ENCODE measurements at places on chromosomes 1 and 21.

DNA sequence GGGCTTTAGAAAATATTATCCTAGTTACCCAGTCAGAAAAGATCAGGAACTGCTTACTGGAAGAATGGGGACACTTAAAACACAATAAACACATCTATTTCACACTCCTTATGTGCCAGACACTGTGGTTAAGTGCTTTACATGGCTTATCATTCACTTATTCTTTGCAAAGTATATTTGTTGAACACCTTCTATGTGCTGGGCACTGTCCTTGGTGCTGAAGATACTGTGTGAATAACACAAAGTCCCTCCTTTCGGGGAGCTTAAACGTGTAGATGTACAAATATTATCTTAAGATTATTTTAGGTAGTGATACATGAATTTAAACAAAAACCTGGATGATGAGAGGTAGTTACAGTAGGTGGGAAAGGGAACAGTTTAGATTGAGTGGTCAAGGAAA lies 169.3 kb downstream of the ST6GALNAC5 start:
- no peak for DNase-seq

DNA sequence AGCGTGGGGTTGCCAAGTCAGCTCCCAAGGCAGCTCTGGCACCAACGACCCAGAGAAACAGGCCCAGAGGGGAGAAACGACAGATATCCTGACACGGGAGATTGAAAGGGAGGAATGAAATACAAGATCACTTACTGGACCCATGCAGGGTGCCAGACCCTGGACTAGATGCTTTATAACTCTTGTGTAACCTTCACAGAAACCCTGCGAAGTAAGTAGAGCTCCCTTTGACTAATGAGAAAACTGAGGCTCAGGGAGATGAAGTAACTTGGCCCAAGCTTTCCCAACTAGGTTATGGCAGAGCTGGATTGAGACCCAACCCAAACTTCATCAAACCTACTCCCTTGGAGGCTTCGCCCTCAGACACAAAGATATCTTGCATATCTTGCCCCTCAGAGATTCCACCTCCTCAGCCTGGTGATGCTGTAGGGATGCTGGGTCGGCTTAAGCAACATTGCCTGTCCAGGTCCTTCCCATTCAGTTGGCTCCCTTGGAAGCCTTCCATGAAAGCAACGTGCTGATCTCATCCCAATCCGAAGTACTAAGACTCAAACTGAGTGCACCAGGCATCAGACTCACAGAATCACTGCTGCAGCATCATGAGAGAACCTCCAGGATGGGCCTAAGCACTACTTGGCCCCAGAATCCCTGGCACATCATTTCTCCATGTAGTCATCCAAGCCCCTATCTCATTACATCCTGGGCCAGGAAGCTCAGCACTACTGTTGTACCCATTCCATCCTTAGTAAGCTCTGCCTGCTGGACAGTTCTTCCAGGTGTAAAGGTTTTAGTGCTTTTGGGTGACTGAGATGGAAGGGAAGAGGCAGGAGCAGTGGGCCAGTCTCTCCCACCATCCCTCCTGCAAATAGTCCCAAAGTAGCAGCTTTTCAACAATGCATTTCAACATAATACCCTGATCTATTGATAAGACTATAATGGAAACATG lies 1.1 kb upstream of the IGSF9 start:
- no peak for DNase-seq

- no peak for DNase-seq
Measured at GRCh38 chr1:236284291-236284721, 2.5 kb upstream of the ERO1B start.

DNA sequence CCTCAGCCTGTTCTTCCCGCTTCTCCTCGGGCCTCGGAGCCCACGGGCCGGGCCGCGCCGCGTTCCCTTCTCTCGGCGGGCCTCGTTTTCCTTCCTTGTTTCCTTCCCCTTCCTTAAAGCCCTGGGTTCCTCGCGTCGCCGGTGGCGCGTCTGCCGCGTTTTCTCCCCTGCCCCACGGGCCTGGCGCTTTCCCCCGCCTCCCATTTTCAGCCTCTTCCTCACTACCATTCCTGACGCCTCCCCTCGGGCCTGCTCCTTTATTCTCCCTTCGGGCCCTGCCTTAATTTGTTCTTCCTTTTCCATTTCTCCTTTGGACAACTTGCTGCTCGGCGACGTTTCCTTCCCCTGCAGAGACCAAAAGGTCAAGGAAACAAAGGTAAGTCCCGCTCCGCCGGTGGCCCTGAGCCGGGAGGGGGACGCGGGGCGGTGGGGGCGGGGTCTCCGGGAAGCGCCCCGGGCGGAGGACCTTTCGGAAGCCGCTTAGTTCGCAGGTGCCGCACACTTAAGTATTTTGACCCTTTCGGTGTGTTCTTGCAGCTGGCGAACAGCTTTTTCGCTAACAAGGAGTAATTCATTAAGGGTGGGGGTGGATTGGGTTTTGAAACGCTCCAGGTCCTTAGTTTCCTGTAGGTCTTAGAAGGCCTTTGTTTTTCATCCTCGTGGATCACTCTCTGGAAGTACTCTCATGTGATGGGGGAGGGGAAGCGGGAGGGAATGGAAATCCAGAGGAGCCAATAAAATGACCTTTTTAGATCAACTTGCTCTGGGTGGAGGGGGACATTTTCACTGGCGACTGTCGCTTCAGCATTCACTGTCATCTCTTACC lies 780 bp downstream of the YTHDF2 start:
- DNase-seq: no peak

GRCh38 chr1:223738465-223739365 lies 26.4 kb downstream of the CAPN2 start:
- no peak for DNase-seq

DNA sequence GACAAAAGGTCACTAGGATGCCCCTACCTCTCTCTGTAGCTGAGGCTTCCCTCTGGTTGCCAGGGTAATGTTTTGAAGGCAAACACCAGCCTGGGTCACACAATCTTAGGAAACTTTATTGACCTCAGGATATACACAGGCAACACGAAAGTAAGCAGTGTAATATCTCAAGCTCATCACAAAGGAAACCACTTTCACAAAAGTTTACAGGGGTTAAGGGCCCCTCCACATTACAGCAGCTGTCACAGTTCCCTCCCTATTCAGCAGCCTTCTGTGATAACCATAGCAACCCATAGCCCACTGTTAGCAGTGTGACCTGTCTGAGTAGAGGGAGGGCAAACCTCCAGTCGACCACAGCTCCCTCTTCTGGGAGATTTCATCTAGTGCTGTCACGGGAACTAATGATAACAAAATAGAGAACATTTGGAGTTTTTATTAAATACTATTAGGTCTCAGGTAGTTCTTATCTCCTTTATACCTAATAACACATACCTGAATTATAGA lies 149.8 kb downstream of the PTPRC start:
- DNase-seq: no peak

- DNase-seq: no peak
Measured at GRCh38 chr1:29196863-29197589, 15.3 kb upstream of the SRSF4 start.

DNA sequence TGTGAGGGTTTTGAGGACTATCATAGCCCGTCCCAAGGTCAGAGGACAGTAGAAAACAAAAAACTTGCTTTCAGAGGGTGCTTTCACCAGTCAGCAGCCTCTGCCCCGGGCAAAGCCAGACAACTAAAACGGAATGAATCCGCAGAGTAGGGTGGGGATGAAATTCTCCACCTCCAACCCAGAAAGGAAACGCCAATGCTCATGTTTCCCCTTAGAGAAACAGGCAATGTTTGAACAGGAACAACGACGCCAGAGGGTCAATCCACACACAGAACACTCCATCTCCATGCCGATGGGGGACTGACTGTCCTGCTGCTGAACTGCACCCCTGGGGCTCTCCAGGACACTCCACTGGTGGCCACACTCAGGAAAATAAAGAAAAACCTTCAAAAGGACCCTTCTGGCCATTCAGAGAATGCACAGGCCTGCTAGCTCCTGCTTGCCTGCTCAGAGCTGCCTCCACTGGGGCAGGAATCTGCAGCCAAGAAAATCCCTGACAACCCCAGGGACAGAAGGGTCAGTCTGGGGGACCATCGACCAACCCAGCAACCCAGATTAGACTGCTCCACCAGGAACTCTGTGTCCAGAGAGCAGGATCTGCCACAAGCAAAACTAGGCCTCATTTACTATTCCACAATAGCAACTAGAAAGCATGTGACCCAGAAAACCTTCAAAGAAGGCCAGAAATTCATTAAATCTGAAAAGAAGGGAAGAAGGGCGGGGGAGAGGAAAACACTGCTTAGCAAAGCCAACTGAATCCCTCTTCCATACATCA lies 116.0 kb downstream of the TOMM20 start:
- DNase-seq: peak; percentile 47

DNA sequence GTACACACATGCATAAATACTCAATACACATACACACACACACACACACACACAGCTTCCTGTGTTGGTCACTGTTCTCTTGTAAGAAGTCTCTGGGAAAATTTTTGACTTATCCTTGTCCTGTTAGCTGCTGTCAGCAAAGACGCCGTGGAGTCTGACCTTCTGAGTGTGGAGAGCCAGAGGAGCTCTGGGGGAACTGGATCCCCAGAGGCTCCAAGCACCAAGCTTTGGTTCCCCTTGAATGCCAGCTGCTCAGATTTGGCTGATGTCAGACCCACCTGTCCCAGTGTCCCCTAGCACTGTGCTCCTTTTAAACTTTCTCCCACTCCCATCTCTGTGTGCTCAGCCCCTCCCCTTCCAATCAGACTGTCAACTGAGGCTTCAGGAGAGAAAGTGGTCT lies 319.1 kb downstream of the CAMTA1 start:
- no peak for DNase-seq

- no peak for DNase-seq
Measured at GRCh38 chr1:227890451-227891222, 57.1 kb downstream of the WNT9A start.

DNA sequence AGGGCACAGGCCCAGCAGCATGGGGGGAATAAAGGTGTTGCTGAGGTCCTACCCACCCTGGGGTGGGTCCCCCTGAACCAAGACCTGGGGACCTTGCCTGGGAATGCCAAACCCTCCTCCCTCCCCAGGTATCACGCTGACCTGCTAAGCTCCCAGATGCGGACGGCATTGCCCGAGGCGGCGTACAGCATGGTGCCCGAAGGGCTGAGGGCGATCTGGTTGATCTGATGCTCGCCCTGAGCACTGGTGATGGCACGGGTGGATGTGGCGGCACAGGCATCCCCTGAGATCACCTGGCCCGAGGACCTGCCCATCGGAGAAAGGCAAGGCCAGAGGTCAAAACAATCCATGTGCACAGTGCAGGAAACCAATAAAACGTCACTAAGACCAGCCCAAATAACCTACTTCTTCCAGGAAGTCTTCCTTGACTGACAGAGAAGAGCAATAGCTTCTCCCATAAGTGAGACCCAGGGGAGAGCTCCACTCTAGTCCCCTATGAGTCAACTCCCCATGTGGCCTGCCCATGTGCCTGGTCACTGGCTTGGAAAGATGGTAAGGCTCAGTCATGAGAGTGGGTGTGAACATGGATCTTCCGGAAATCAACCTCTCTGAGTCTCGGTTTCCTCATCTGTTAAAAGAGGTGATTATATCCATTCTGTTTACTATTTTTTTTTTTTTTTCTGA lies 46.3 kb downstream of the KIF21B start:
- DNase-seq: no peak

DNA sequence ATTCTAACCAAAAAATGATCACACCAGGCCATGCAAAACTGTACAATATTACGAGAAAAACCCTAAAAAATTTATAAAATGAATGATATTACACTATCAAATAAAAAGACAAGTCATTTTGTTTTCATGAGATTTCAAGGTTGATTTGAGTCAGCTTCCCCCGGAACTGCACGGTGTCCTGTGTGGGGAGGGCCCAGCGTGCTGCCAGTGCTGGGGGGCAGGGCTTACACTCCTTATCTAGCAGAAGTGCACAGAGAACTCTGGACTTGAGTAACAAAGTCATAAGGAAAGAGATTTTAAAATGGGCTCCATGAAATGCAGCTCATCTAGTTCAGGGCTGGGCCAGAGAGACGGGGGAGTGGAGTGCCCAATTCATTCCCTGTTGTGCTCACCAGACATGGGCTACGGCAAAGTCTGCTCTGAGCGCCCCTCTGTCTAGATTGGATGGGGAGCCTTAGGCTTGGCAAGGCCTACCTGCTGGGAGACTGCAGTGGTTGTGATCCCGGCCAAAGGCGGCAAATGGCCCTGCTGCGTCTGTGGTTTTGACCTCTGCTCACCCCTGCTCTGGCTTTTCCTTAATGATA lies 50.1 kb downstream of the COQ8A start:
- no peak for DNase-seq

DNA sequence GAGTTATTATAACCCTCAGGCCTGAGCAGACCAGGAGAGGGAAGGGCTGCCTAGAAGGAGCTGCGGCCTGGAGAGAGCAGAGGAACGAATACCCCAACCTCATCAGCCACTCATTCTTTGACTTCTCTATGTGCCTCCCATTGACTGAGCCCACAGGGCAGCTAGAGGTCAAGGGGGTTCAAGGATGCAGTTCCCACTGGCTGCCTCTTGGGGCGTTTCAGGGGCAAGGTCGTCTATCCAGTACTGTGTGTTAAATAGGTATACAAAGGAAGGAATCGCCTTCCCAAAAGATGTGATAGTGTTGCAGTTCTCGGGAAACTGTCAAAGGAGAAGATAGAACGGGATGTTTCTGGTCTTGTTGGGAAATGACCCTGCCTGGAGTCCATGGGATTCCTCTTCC lies 250.6 kb downstream of the PRDM2 start:
- DNase-seq: no peak

GRCh38 chr21:33860332-33860879 lies 55.2 kb downstream of the ATP5PO start:
- DNase-seq: no peak

DNA sequence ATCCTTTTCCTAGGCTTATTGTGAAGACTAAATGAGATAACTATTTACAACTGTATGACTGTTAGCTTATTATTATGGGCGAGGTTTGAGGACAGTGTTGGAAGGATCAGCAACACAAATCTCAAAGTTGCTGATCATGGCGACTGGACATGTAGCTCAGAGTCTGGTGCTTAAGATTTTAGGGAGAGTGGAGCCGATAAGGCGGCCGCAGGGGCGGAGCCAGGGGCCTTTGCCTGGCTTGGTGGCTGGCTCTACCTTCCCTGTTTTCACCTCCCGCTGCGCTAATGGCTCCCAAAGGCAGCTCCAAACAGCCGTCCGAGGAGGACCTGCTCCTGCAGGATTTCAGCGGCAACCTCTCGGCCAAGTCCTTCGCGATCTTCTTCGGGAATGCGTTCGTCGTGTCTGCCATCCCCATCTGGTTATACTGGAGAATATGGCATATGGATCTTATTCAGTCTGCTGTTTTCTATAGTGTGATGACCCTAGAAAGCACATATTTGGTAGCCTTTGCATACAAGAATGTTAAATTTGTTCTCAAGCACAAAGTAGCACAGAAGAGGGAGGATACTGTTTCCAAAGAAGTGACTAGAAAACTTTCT lies 45.5 kb downstream of the GIPC2 start:
- no peak for DNase-seq

GRCh38 chr21:36431252-36431651 lies 46.1 kb downstream of the CHAF1B start:
- no peak for DNase-seq

DNA sequence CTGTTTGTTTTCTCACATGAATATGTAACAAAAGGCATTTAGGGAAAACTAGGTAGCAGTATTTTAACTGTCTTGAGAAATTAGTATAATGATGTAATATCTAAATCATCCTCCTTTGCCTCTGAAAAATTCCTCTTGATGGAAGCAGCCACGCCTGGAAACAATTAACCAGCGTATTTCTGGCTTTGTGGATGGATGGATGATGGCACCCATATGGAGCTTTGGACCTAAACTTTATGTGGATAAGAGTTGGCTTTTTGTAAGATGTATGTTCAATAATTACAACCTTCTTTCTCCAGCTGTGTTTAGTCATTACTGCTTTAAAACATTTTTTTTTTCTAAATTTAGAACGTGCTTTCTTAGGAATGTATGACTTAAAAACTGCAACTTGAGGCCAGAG lies 12.7 kb downstream of the CDCA8 start:
- no peak for DNase-seq

All from sciatic nerve (tissue), 2 donors.